ENCODE measurements at places on chromosomes 1 and 21.
A peak's percentile ranks its signal among the peaks of the same experiment; 100 is the strongest.

DNA sequence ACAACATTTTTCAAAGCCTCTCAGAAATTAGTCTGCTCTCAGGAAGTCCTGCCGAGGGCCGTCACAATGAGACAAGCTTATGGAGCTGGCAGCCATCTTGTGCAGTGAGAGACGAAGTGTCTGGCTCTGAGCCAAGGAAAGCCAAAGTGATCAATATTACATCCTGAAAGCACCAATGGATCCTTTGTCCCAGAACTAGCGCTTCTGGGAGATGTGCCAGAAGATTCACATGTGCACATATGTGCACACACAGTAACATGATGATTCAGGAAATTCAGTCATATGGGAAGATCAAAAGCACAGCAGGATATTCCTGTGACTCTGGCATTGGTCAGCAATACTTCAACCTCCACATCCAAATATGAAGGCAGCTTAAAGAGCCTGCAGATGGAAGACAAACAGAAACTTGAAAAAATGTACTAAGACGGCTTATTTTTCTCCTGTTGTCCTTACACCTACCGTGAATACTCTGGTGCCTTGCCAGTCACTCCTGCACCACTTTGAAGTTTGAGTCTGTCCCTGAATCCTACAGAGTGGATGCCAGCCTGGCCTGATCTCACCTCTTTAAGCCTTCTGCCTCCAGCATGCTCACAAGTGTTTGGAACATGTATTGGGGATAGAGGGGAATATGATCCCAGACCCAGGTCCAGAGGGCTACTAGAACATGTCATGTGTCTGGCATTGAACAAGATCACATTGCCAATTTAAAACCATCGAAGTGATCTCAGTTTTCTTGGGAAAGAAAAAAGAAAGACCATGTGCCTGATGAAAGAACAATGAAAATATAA lies 44.5 kb upstream of the PRRX1 start:
- DNase-seq: no peak

GRCh38 chr1:87560601-87561360 lies 232.1 kb downstream of the LMO4 start:
- no peak for DNase-seq

- no peak for DNase-seq
Observed at GRCh38 chr1:172939475-172939874, 111.3 kb downstream of the TNFSF18 start.

- no peak for DNase-seq
Observed at GRCh38 chr1:10304295-10304694, 93.9 kb downstream of the KIF1B start.

GRCh38 chr1:221286399-221286798 lies 407.2 kb downstream of the HLX start:
- DNase-seq: no peak

DNA sequence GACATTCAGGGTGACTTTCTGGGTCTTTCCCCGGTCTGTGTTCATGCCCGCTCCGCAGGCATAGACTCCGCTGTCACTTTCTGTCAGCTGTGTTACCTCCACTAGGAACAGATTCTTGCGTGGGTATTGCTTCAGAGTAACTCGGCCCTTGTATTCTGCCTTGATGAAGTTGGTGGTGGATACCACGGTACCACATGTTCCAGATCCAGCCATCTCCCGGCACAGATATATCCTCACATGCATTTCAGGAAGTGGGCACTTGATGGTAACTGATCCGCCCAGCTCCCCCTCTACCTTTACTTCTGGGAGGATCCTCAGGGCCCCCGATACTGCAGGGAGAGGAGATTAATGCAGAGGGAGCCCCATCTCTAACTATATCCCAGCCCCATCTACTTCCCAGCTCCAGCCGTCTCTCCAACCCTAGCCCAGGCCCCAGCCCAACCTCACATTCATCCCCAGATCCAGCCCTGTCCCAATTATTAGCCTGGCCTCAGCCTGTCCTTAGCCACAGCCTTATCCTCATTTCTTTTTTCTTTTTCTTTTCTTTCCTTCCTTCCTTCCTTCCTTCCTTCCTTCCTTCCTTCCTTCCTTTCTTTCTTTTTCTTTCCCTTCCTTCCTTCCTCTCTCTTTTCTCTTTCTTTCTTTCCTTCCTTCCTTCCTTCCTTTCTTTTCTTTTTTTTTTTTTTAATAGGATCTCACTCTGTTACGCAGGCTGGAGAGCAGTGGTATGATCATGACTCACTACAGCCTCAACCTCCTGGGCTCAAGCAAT lies 7.8 kb downstream of the FCMR start:
- DNase-seq: no peak

GRCh38 chr1:108719656-108720435 lies 7.1 kb downstream of the FNDC7 start:
- no peak for DNase-seq

- DNase-seq: no peak
Observed at GRCh38 chr1:106526650-106527049, 529.8 kb upstream of the PRMT6 start.

DNA sequence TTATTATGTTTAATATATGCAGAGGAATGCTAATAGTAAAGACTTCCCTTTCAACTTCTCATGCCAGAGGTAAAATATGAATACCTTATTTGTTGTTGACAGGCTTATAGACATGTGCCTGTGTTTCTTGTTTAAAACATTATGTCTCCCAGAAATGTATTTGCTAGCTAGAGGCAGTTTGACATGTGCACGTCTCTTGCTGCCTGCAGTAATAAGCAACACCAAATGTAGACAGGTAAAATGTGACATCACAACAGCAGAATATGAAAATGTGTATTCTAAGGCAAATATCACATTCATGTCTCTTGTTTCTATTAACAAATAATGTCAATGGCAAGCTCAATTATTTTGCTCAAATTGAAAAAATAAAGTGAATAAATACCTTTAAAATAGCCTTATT lies 80.2 kb upstream of the NEGR1 start:
- DNase-seq: no peak

- DNase-seq: no peak
Observed at GRCh38 chr21:34881839-34882371, 167.2 kb downstream of the RUNX1 start.

- no peak for DNase-seq
Observed at GRCh38 chr1:182888736-182889531, 49.8 kb downstream of the DHX9 start.

DNA sequence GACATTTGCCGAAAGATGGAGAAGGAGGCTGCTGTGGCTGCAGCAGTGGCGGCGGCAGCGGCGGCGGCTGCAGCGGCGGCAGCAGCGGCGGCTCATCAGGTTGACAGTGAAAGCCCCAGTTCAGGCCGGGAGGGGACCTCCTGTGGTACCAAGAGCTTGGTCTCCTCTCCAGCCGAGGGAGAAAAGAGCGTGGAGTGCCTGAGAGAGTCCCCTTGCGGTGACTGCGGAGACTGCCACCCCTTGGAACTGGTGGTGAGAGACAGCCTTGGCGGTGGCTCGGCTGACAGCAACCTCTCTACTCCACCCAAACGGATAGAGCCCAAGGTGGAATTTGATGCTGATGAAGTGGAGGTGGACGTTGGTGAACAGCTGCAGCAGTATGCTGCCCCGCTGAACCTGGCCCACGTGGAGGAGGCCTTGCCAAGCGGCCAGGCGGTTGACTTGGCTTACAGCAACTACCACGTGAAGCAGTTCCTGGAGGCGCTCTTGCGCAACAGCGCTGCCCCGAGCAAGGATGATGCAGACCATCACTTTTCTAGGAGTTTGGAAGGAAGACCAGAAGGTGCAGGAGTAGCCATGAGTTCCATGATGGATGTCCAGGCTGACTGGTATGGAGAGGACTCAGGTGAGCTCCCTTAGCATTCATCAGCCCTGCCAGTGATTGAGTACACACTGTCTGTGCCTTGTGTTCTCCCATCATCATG lies 6.3 kb downstream of the ZBTB8B start:
- no peak for DNase-seq

- peak; percentile 18 for DNase-seq
Observed at GRCh38 chr1:91282695-91283420, 121.8 kb downstream of the HFM1 start.

DNA sequence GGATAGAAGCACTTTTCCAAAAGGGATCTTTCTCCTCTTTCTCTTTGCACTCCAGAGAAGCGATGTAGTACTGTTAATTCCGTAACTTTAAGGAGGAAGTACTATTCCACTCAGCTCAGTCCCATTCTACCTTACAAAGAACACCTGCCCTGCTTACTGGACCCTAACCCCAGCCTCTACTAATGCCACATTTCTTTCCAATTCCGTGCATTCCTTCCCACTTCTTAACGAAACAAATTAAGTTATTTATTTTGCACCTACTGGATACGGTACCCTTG lies 511 bp downstream of the NDC1 start:
- DNase-seq: no peak

GRCh38 chr1:70628973-70629372 lies 217.9 kb downstream of the CTH start:
- no peak for DNase-seq

GRCh38 chr1:207342332-207342731 lies 20.9 kb downstream of the CD55 start:
- DNase-seq: no peak

GRCh38 chr1:226872437-226872836 lies 2.0 kb downstream of the PSEN2 start:
- DNase-seq: no peak

DNA sequence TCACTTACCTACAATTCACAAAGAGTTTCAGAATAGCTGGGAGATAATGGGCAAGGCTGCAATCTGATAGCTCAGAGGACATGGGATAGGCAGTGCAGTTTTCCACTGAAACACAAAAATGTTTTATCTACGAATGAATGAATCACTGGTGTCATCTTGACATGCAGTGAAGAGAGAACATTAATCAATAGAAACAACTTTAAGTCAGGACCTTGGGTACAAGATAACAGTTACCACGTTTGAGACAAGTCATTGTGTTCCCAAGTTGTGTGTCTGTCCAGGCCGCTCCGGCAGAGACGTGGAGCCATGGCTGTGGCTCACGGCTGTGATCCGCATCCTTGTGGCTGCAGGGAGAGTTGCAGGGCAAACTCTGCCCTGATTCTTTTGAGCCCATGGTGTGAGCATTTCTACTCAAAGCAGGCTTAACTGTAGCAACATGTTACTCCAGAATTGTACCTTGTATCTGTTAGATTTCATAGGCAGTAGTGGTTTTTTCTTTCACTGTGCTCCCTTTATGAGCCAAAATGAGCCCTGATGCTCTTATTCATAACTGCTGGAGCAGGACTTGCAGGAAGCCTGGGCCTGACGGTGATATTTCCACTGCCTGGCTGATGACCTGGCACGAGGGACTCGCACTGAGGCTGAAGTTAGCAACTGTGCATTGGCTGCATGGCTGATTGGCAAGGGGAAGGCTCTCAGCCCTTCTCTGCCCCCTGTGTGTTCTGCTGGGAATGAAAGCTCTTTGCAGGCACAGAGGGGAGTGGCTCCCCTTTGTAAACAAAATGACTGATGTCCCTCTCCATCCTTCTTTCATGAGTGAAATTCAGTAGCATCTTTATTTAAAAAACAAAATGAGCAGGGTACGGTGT lies 465.2 kb downstream of the AJAP1 start:
- DNase-seq: no peak

GRCh38 chr1:41898191-41898713 lies 20.5 kb downstream of the HIVEP3 start:
- DNase-seq: peak; percentile 45

GRCh38 chr1:219264561-219264960 lies 90.9 kb downstream of the LYPLAL1 start:
- DNase-seq: no peak

DNA sequence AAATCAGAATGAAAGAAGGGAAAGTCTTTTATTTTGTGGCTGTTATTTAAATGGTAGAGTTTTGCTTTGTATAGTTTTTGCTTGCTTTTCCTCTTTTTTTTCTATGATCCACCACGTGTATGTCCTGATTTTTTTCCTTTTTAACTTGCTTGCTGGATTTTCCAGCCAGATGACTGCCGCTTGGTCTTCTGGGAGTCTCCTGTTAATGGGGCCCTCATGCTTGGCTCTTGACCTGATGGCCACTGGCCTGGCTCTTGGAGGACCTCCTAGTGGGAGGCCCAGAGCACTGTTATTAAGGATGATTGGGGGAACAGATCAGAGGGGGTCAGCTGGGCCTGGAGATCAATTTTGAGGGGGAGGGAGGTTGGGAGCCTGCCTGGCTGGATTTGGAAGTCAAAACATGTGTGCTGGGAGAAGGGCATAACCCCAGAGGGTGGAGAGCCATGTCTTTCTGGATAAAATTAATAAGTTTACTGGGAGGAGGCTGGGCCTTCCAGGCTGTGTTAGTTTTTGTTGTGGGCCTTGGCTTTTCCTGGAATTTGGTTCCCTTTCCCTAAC lies 1.2 kb downstream of the FGGY start:
- DNase-seq: no peak

DNA sequence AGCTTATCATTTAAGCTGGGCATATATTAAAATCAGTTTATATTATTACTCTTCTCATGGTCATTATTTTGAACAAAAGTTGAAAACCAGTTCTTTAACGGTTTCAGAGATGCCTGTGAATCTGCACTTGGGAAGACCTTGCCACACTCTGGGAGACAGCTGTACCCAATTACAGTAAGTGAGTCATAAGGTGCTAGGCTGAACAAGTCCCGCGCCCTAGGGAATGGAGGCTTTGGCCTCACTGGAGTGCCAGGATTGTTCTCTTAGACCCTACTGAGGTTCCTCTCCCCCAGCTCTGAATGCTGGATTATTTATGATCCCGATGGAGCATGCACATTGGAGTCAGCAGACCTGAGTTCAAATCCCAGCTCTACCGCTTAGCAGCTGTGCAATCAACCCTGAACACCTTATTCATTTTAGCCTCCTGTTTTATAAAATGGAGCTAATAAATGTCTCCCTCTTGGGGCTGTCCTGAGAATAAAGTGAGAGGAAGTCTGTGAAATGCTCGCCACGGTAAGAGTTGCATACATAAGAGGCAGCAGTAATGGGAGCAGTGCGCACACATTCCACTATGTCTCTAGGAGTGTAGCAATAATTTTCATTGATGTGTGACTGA lies 266.2 kb downstream of the FOXD2 start:
- DNase-seq: no peak

DNA sequence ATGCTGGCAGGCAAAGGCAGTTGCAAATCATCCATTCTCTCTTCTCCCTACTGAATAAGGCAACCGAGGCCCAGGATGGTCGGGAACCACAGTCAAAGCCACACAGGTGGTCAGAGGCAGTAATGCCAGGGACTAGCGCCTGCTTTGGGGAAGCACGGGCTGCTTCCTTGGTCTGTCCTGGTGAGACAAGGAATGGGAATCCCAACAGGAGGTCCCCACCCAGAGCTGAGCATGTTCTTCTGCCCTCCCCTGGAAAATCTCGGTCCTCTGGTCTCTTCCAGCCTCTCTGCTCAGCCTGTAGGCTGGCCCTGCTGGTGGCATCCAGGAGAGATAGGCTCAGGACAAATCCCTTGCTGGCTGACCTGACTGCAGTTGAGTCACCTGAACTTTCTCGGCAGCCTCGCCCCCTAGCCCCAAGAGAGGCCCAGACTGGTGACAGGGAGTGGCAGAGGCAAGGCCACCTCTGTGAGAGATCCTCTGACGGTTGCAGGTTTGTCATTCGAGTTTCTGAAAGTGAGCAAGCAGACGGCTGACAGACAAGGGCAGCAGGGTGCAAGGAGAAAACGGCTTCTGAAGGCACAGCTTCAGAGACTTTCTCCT lies 5.8 kb downstream of the OLIG1 start:
- no peak for DNase-seq

- DNase-seq: peak; percentile 52
Observed at GRCh38 chr1:45543581-45544417, 6.8 kb upstream of the AKR1A1 start.

- DNase-seq: no peak
Observed at GRCh38 chr1:235515844-235516512, 11.7 kb upstream of the B3GALNT2 start.
